Non-pigmented ciliary epithelial cell (primary cell): ENCODE measurements at places on chromosomes 7 and 10.

GRCh38 chr7:32023376-32023775 lies 46.8 kb downstream of the PDE1C start:
- no peak for DNase-seq

- DNase-seq: no peak
Observed at GRCh38 chr10:32167450-32167849, 111.2 kb upstream of the KIF5B start.

DNA sequence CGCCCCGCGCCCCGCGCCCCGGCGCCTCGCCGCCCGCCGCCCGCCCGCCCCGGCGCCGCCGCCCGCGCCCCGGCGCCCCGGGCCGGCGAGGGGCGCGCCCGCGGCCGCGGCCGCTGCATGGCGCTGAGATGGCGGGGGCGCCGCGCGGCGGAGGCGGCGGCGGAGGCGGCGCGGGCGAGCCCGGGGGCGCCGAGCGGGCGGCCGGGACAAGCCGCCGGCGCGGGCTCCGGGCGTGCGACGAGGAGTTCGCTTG lies 174 bp downstream of the ADCY1 start:
- DNase-seq: no peak

- DNase-seq: no peak
Observed at GRCh38 chr7:135160858-135161653, 9.5 kb downstream of the CYREN start.

GRCh38 chr10:29895456-29895855 lies 163.9 kb downstream of the JCAD start:
- peak; percentile 88 for DNase-seq

DNA sequence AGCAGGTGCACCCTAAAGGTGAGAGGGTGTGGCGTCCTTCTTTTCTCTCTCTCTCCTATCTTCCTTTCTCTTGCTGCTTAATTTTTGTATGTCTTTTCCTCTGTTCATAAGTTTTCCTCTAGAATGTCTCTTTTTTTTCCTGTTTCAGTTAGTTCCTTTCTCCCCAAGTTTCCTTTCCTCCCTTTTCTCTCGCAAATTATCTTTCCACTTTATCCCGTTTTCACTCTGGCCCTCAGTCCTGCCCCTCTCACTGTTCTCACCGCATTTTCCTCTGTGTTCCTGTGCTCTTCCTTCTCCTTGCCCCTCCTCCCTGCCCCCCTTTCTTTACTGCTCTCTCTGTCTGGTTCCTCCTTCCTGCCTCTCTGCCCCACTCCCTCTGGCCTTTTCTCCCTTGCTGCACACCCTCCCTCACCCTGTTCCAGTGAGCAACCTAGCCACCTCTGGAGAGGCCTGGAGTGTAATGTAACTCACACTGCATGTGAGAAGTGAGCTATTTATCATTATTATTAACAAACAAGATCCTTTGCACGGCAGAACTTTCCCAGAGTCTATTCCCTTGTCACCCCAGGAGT lies 158.5 kb downstream of the C10orf105 start:
- DNase-seq: no peak

- DNase-seq: no peak
Observed at GRCh38 chr7:50085344-50085743, 7.7 kb downstream of the ZPBP start.

DNA sequence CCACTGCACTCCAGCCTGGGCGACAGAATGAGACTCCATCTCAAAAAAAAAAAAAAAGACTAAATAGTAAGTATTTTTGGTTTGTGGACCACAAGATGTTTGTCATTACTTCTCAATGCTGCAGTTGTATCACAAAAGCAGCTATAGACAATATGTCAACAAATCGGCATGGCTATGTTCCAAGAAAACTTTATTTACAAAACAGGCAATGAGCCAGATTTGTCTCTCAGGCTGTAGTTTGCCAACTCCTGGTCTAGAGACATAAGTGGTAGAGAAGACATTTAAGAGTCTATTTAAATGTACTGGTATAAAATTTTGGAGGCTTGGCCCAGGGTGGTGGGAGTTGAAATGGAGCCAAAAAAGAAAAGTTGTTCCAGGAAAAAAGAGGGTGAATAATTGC lies 185.8 kb downstream of the SORCS1 start:
- DNase-seq: no peak

DNA sequence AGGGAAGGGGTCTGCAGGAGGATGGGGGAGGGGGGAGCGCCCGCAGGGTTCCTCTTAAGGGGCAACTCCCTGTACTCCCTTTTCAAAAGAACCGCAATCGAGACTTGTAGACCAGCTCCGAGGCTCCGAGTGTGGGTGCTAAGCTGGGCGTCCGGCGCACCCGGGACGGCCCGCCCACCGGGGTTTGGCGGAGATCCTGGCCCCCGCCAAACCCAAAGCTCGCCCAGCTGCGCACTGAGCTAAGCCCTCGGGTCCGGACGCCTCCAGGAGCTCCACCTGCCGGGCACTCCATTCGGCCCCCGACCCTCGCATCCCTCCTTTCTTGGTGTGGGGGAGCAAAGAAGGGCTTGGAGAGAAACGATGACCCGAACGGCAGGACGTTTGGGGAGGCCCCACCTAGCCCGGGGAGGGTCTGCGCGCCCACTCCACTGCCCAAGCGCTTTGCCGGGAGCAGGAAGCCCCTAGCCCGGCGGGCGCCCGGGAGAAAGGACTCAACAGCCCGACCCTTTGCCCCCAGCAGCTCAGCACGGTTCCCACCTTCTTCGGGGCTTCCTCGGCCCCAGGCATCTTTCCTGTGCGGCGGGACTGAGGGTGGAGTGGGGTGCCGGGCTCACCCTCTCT lies 651 bp downstream of the AFAP1L2 start:
- DNase-seq: no peak

GRCh38 chr10:17162828-17163227 lies 33.2 kb upstream of the CUBN start:
- no peak for DNase-seq

- no peak for DNase-seq
Observed at GRCh38 chr10:122102146-122102868, 113.3 kb downstream of the TACC2 start.

DNA sequence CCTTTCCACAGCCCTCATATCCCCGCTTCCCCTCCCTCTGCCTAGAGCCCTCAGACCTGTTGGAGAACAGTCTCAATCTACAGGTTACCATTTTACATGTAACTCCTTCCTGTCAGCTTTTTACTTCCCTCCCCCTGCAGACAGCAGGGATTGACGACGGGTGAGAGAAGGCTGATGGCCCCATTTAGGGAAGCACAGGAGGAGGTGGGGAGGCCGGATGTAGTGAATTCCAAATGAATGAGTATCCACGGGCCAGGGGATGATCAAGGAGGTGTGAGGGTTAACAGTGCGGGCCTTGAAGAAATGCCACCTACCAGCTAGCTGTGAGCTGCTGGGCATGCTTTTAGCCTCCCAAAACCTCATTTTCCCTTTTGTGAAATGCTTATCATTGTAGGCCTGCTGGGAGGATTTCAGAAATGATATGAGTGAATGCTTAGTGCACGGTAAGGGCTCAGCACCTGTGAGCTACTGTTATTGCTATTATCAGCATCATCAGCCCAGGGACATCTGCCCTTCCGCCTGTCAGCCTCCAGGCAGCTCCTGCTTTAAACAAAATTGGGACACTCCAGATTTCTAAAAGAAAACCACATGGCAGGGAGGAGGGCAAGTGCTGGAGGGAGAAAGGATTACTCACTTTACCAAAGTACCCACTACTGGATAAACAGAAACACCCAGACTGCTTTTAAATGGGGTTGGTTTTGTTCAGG lies 6.5 kb upstream of the NANOS1 start:
- DNase-seq: no peak

GRCh38 chr7:47148536-47149207 lies 433.2 kb downstream of the TNS3 start:
- DNase-seq: no peak

- no peak for DNase-seq
Observed at GRCh38 chr10:8389630-8390029, 335.1 kb downstream of the GATA3 start.

GRCh38 chr10:112950714-112951358 lies 789 bp downstream of the TCF7L2 start:
- DNase-seq: no peak

GRCh38 chr7:98086281-98086718 lies 20.4 kb upstream of the LMTK2 start:
- DNase-seq: no peak

GRCh38 chr10:64574371-64574770 lies 1053.2 kb downstream of the REEP3 start:
- DNase-seq: no peak

GRCh38 chr10:8095959-8096358 lies 41.5 kb downstream of the GATA3 start:
- DNase-seq: no peak

DNA sequence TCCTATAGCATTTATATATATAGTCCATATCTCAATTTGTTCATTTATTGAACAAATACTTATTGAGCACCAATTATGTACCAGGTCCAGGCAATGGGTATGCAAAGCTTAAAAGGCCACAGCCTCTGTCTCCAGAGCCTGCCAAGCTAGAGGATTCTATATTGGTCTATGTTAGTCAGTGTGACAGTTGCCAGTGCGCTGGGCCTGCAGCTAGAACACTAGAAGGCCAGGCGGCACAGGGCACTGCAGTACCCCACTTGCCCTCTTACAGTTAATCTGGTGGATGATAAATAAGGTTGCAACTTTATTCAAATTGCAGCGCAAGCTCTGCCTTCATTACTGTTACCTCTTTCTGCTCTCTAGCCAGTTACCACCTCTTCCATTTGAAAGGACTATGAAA lies 68.8 kb downstream of the PPP1R3C start:
- DNase-seq: no peak

DNA sequence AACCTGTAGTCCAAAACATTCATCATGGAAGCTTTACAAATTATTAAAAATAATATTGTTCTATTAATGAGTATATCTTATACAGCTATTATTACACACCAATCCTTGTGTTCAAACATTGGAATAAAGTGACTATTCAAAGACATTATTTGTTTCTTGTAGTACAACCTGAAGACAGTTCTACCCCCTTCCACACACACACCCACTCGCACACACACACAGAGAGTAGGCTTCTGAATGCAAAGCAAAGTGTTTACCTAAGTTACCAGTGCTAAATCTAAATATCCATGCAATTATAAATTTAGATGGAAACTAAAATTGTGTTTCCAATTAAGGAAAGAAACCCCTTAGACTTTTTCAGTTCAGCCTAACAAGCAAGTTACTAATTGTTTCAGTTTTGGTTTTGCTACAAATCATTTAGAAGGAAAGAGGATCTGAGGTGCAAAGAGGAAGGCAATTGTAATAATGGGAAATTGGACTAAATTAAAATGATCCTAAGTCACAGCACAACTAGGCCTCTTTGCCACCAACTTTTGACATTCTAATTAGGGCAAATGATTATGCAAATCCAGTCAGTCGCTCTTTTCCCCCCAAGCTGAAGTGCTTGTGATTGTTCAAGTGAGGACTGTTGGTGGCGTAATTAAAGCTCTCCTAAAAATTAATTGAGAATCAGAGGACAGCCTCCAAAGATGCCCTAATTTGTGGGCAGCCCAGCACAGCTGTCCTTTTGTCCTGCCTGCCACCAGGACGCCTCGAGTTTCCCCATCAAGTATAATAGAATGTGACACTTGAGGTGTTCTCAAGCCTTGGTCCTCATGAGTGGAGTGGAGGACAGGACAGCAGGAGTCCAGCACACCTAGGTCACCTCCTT lies 19.9 kb upstream of the ATOH7 start:
- DNase-seq: no peak

- DNase-seq: peak; percentile 5
Observed at GRCh38 chr7:149468208-149468607, 7.3 kb upstream of the ZNF777 start.

GRCh38 chr7:7909376-7909775 lies 59.2 kb upstream of the GLCCI1 start:
- no peak for DNase-seq

DNA sequence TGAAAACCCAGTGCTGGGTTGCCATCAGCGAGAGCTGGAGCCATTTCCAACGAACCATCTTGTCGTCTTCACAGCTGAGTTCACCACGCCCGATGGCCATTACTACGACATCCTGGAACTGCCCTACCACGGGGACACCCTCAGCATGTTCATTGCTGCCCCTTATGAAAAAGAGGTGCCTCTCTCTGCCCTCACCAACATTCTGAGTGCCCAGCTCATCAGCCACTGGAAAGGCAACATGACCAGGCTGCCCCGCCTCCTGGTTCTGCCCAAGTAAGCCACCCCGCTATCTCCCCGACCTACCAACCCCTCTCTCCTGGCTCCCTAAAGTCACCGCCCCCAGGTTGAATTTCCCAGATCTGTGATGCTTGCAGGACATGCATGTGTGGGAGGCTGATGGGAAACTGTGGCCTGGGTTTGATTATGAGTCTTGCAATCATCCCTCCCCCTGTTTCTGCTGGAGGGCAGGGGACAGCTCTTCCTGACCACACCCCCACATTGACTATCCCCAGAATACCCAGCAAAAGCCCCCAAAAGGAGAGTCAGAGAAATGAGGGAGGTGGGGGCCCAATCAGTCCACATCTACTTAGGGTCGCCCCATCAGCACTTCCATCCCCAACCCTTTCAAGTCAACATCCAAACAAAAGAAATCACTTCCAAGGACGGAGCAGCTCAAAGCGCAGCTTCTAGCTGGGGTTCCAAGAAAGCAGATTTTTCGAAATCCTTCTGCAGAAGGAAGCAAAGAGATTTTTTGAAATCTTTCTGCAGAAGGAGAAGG lies 6.9 kb downstream of the SERPINE1 start:
- DNase-seq: peak; percentile 42

GRCh38 chr7:27973625-27974024 lies 207.0 kb downstream of the JAZF1 start:
- no peak for DNase-seq

DNA sequence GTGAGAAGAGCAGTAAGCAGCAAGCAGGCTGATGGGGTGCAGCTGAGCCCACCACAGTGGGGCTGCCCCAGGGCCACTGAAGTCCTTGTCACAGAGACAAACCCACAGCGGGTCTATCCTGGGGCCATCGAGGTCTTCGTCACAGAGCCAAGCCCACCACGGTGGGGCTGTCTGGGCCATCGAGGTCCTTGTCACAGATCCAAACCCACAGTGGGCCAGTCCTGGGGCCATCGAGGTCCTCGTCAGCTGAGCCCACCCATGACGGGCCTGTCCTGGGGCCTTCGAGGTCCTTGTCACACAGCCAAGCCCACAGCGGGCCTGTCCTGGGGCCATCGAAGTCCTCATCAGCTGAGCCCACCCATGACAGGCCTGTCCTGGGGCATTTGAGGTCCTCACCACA lies 549.9 kb downstream of the DNAJB6 start:
- no peak for DNase-seq

GRCh38 chr10:92492748-92493240 lies 81.1 kb downstream of the IDE start:
- DNase-seq: no peak

- DNase-seq: no peak
Observed at GRCh38 chr10:99598781-99599509, 21.3 kb downstream of the SLC25A28 start.

DNA sequence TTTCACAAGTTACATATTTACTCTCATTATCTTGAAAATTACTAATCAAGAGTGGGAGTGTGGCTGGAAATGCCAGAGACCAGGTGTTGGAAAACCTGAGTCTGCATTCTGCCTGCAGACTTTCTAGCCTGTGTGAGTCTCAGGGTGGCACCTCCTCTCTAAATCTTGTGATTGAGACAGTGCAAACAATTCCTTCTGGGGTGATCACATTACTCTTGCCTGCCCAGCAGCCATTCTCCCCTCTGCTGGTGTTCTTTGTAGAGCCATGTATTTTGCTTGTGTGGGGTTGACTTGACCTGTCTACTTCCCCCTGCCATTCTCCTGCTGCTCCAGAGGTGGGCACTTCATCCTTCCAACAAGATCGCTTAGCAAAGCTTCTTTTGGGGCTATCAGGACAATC lies 101.1 kb downstream of the RAPGEF5 start:
- no peak for DNase-seq
